Left kidney (tissue), 8 donors: ENCODE measurements at places on chromosomes 5 and 9. TPM values are rescaled to one million over a fixed set of nuclear protein-coding genes. Genes with fewer than 3 reads are reported as not detected.

Gene IL31RA
- 0.12 TPM for polyA plus RNA-seq

GRCh38 chr9:37840560-37841194, 40.1 kb downstream of the DCAF10 start:
- DNase-seq: no peak

GRCh38 chr9:14317667-14318320, 3.9 kb upstream of the NFIB start:
- no peak for DNase-seq

- DNase-seq: no peak
Observed at GRCh38 chr5:157270771-157271170, 4.8 kb downstream of the CYFIP2 start.

Gene C5orf52
- not detected for polyA plus RNA-seq

DNA sequence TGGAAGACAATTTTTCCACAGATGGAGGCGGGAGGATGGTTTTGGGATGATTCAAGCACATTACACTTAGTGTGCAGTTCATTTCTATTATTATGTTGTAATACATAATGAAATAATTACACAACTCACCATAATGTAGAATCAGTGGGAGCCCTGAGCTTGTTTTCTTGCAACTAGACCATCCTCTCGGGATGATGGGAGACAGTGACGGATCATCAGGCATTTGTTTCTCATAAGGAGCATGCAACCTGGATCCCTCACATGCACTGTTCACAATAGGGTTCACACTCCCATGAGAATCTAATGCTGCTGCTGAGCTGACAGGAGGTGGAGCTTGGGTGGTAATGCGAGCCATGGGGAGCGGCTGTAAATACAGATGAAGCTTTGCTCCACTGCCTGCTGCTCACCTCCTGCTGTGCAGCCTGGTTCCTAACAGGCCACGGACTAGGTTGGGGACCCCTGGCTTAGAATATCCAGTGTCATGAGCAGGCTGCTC, 1.6 kb downstream of the STKLD1 start:
- no peak for DNase-seq

Gene ROPN1L
- polyA plus RNA-seq: 0.95 TPM

Gene SLC1A3
- 3.5 TPM for polyA plus RNA-seq

Gene CDH18
- 2.0 TPM for polyA plus RNA-seq

GRCh38 chr5:100595152-100595811, 60.1 kb downstream of the FAM174A start:
- DNase-seq: no peak

DNA sequence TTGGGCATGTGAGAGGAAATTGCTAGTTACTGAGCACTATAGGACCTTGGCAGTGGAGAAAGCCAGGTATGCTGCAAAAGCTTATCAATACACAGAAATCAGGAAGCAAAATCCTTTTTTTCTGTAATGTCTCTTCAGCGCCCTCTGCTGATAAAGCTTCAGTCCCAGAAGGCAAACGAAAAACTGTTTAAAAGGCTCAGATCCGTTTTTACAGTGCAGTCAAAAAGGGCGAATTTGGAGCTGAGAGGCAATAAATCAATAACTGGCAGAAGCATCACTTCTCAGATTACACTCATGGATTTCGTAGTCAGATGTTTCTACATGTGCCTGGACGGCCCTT, 1.1 kb upstream of the MAN2A1 start:
- DNase-seq: no peak

- DNase-seq: no peak
Observed at GRCh38 chr5:59037941-59038797, 455.3 kb downstream of the RAB3C start.

Gene CCDC192
- 1.5 TPM for polyA plus RNA-seq

Gene INSL4
- polyA plus RNA-seq: not detected

Gene TRPM3
- polyA plus RNA-seq: 15.4 TPM

DNA sequence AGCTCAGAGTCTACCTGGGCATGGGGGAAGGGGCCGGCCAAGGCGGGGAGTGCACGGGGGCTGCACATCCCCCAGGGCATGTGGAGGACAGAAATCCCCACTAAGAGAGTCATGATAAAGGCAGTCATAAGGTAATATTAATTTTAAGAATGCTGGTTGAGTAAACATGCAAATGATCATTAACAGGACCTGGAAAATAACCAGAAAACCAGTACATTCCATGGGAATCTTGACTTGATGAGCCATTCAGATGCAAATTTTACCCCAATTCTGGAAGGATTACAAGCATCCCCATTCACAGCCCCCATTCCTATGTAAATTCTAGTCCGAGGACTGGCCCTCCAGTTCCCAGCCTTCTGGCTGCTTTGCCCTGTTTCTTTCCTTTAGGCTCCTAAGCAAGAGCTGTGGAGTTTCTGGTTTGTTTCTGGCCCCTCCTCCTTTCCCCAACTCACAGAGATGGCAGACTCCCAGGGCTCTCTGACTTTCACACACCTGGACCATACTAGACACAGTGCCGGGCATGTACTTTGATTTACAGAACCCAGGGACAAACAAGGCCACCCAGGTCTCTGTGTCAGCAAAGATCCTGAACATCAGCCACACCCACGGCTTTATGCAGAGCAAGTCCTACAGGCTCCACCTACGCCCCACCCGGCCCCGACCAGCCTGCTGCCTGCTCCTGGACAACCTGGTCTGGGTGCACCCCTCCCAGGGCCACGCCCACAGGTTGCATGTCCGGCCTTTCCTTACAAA, 62.7 kb downstream of the SEMA4D start:
- DNase-seq: no peak

DNA sequence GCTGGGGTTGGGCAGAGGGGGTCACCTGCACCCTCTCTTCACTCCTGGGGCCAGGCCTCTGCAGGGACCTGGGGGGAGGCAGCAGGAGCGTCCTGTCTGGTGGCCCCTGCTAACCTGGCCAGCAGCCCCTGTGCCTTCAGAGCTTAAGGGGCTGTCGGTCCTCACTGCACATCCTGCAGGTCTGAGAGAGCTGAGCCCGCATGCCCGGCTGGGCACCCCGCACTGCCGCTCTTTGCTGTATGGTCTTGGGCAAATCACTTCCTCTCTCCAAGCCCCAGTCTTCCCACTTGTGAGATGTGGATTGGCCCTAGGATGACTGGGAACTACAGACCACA, 7.9 kb downstream of the FLT4 start:
- DNase-seq: no peak

DNA sequence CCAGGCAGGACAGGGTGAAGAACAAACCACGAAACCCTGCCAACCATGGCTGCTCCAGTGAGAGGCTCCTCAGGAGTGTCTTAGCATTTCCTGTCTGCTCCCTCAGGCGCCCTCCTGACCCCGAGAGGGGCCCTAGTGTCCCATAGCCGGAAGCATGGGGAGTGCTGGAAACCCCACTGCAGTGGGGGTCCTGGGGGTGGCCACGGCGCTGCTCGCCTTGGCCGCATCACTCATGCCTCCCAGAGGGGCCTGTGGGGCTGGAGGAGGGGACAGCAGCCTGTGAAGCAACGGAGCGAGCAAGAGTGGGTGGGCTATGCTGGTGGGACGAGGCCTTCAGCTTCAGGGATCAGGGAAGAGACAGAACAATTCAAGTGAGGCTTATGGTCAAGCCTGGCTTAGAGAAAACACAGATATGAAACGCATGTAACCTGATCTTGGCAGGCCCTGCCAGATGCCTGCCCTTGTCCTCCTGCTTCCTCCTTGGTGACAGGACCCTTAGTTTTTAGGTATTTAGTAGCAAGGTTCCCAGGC, 219.1 kb downstream of the FANCC start:
- DNase-seq: no peak

GRCh38 chr9:34254141-34254913, 74.7 kb downstream of the KIF24 start:
- DNase-seq: no peak

Gene PKD2L2
- 0.48 TPM for polyA plus RNA-seq

- DNase-seq: no peak
Observed at GRCh38 chr9:119905724-119906123, 536.5 kb upstream of the BRINP1 start.

GRCh38 chr9:113623851-113624485, 160.4 kb downstream of the RGS3 start:
- no peak for DNase-seq

DNA sequence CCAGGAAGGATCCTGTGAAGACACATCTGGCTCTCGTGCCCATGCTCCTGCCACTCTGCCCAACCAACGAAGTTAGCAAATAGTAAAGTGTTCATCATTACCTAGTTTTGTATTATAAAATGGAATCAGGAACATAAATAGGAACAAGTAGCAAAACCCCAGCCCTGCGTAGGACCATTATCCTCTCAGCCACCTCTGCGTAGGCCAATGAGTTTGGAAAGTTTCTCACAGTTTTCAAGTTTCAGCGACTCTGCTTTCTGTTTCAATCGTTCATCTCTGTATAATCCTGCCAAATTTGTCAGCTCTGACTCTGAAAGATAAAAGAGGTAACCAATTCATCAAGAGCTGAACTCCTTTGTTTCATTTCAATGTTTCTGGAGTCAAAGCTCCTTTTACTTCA, 10.1 kb upstream of the SPATA24 start:
- no peak for DNase-seq

- DNase-seq: no peak
Observed at GRCh38 chr9:121658166-121658565, 6.7 kb downstream of the DAB2IP start.

GRCh38 chr5:149437391-149438040, 58.4 kb upstream of the IL17B start:
- no peak for DNase-seq

- DNase-seq: no peak
Observed at GRCh38 chr9:68851657-68852056, 146.6 kb downstream of the PIP5K1B start.

Gene ORM2
- not detected for polyA plus RNA-seq

Gene WDR5
- 35.9 TPM for polyA plus RNA-seq

DNA sequence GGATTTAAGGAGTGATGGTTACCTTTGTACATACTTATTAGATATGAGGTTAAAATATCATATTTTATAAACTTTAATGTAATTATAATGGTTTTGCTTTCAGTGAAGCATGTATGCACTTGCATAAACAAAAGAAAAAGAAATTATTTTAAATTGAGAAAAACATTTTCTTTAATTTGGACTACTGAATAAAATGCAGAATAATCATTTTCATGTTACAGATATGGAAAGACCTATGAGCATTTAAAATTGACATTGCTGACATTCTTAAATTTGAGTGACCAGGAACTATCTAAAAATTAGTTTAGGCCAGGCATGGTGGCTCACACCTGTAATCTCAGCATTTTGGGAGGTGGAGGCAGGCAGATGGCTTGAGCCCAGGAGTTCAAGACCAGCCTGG, 49.2 kb downstream of the LIX1 start:
- DNase-seq: no peak

- DNase-seq: no peak
Observed at GRCh38 chr5:6586647-6587042, 46.2 kb downstream of the NSUN2 start.

- DNase-seq: no peak
Observed at GRCh38 chr9:112012026-112012902, 115.7 kb downstream of the UGCG start.

GRCh38 chr5:172524573-172525021, 70.3 kb upstream of the SH3PXD2B start:
- no peak for DNase-seq

DNA sequence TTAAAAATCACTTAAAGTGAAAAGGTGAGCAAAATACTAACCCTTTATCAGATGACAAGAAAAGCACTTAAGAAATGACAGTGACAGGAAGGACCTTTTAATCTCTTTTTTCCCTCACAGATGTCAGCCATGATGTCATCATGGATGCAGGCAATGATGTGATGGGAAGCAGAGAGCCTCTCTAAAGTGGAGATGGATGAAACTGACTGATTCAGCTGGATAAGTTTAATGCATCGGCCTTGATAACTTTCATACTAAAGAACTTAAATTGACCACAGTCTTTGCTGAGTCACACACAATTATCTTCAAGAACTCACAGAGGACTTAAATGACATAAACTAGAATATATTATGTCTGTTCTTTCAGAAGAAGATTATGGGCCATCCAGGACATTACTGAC, 153.2 kb upstream of the FGF10 start:
- no peak for DNase-seq

- no peak for DNase-seq
Observed at GRCh38 chr5:8826508-8826907, 719.4 kb downstream of the SEMA5A start.

- no peak for DNase-seq
Observed at GRCh38 chr9:87609486-87609885, 111.8 kb downstream of the DAPK1 start.

DNA sequence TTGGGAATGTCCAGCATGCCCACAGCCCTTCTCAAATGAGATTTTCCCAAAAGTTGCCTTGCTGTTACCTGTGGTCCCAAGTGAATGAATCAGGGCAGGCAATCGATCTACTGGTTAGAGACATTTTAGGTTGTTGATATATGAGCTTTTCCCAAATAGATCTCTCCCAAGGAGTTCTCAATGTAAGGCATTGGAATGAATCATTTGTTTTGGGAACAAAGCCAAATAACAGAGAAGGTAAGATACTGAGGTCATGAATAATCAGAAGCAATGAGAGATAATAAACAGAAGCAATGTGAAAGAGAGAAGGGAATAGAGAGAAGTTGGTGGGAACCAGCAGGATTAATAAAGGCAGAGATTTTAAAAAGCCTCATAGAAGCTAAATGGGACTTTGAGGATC, 93.6 kb upstream of the FER start:
- no peak for DNase-seq

Gene ANXA2R
- 1.4 TPM for polyA plus RNA-seq

GRCh38 chr5:1735320-1735970, 64.2 kb downstream of the MRPL36 start:
- DNase-seq: no peak

Gene IL7R
- 0.45 TPM for polyA plus RNA-seq

Gene FXN
- polyA plus RNA-seq: 21.1 TPM

Gene BHMT2
- polyA plus RNA-seq: 49.9 TPM

DNA sequence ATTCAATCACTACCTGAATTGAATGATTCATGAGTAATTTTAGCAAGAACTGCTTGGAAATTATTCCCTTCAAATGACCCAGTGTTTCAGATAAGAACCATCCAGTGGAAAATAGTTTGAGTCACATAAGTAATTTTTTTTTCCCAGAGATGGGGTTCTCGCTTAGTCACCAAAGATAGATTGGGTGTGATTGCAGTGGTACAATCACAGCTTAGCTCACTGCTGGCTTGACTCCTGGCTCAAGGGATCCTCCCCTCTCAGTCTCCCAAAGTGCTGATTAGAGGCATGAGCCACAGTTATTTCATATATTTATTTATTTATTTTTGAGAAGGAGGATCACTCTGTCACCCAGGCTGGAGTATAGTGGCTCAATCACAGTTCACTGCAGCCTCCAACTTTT, 574.5 kb upstream of the ARRDC3 start:
- DNase-seq: no peak

GRCh38 chr5:17317473-17317872, 100.0 kb downstream of the BASP1 start:
- DNase-seq: no peak

Gene FBLL1
- 0.48 TPM for polyA plus RNA-seq

- no peak for DNase-seq
Observed at GRCh38 chr9:126724226-126724625, 80.6 kb upstream of the ZBTB43 start.

DNA sequence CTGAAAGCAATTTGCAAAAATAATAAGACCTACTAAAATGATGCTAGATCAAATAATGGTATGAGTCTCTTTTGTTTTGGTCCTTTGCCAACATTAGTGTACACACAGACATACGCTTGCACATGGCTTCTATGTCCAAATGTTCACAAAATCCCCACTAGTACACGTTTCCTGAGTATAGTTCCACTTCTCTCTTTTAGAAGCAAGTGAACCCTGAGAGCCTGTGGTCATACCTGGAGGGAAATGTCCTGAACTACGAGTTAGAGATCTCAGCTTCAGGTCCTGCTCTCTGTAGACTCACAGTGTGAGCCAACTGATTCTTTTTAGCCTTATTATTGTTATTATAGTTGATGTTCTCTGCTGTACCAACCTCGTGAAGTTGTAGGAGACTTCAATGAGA, 47.3 kb upstream of the ACTBL2 start:
- DNase-seq: no peak

GRCh38 chr5:56607074-56607473, 208.3 kb upstream of the MAP3K1 start:
- DNase-seq: no peak
